Activated CD4-positive, alpha-beta T cell treated with anti-CD3 and anti-CD28 coated beads for 1 hour (primary cell): ENCODE measurements at places on chromosomes 5 and 9.

- DNase-seq, result no peak
Measured at GRCh38 chr9:113579283-113580040, 115.9 kb downstream of the RGS3 start.

GRCh38 chr9:126532489-126532888 is 81.2 kb upstream of the LMX1B start:
- no peak for DNase-seq

GRCh38 chr5:142671801-142672200 is 14.1 kb downstream of the FGF1 start:
- no peak for DNase-seq

DNA sequence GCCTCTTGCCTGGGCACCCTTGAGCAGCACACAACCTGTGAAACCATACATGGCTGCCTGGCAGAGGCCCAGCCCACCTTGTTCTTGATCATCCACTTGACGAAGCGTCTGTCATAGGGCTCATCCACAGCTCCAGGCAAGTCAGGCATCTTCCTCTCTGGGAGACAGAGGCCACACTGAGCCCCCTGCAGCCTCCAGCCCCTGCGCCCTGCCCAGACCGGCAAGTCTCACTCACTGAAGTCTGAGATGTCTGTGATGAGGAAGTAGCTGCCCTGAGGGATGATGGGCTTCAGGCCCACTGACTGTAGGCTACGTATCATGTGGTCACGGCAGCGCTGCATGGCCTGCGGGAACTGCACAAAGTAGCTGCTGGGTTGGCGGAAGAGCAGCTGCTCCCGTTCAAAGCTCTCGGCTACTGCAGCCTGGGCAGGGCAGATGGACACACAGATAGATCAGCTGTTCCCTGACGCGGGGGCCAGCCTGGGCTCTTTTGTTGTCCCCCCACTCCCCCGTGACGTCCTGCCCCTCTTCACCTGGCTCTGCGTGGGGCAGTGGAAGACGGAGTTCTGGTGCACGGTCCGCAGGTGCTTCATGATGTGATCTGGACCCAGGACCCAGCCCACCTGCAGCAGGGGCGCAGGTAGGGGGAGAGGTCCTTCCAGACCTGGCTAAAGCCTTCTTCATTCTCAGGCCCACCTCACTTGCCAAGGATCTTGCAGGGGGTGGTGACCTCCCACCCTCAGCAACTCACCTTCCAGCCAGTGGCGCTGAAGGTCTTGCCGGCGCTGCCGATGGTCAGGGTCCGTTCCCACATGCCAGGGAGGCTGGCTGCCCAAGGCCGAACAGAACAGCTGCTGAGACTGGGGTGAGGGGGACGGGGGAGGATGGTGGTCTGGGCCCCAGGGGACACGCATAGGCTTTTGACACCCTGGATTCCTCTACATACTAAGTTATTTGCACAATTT is 5.9 kb upstream of the SPOUT1 start:
- DNase-seq, result no peak

DNA sequence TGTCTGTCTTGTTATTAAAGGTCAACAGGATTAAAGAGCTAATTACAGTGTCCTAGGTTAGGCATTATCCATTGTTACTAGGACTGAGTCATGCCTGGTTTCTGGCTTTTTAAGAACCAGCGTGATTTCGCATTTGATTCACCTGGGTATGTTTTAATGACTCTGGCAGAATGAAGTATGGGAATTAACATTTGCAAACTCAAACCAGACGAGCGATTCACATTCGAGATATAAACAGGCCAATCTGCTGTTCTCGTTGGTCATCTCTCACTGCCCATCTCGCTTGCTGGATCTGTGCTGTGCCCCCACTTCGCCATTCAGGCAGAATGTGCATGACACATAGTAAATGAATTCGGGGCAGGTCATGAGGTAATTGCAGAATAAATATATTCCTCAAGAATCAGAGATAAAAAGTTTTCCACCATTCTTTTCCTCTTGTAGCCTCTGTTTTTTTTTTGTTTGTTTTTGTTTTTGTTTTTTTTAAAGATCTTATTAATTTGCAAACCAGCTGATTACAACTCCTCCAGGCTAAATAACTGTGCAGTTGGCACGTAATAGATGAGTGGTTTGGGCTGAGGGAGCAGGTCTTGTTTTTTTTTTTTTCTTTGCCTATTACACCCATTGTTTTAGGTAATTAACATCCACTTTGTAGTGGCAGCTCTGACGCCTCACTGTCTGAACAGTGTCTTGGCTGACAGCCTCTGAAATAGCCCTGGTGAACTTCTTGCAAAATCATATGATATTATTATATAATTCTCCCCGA is 313.5 kb upstream of the MSX2 start:
- DNase-seq, result no peak

DNA sequence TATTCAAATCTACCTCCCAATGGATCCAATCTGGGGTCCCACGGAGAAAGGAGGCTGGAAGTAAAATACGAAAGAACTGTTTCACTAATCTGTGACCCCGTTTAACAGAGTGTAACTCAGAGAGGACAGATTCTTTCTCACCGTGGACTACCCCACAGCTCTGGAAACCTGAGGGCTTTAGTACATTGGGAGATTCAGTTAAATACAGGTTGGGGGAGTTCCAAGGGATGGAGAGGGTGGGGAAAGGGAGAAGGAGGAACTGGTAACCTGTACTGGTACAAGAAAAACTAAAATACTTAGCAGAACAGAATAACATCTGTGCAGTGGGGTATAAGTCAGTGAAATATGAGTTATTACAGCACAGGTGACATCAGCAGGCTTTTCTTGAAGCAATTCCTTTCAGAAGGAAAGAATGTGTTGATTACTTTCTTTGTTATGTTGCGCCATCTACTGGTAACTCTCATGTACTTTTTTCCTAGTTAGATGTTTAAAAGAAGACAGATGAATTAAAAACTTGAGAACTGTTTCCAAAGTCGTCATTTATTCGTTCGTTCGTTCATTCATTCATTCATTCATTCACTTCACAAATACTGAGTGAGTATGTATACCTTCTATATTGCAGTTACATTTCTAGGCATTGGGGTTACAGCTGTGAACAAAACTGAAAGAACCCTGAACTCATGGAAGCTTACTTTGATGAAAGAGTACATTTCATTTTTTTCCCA is 30.0 kb upstream of the STOM start:
- DNase-seq, result no peak

DNA sequence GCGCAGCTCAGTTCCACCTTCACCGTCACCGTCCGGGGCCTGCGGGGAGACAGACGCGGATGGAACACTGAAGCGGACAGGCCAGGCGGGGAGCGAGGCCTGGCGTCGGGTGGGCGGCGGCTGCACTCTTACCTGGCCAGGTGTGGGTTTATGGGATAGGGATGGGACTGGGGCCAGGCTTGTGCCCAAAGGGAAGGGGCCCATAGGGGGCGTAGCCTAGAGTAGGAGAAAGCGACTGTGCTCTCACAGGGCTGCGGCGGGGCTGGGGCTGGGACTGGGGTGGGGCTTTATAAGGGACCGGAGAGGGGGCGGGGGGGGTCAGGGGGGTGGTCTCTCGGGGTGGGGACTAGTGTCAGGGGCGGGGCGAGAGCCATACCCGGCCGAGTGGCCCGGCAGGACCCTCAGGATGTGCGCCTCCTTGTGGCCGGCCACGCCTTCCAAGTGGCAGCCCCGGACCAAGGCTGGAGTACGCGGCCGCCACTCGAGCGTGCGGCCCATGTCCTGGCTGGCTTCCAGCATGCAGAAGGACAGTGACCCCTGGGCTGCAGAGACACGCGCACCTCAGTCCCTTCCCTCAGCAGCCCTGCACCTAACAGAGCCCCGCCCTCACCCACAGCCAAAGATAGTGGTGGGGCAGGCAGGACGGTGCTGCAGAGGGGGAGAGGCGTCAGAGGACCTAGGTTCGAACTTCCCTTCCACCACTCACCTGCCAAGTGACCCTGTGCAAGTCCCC is 22.8 kb downstream of the FPGS start:
- DNase-seq, result no peak

GRCh38 chr5:168123631-168124528 is 167.6 kb upstream of the WWC1 start:
- no peak for DNase-seq

GRCh38 chr5:3317051-3317795 is 278.4 kb upstream of the IRX1 start:
- no peak for DNase-seq

DNA sequence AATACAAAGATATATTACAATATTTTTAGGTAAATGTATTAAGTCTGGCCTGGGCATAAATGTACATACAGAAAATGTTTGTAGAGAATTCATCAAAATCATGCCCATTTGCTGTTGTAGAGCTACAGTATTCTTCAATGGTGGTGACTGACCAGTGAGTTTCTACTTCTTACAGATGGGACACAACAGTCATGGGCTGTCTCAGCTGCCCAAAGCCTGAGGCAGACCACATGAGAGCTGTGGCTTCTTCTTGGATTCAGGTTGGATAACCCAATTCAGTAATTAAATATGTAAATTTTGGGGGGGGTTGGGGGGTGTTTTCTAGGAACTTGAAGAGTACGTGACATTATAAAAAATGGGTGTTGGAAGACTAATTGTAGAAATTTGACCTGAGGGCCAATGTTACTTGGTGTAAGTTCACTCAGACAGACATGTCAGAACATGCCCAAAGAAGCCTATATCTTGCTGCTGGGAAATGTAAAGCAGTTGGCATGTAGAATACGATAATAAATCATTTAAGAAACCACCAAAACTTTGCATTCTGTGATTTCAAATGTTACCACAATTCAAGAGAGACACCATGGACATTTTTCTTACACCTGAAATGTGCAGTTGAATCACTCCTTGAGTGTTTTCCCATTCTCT is 17.9 kb downstream of the STARD4 start:
- no peak for DNase-seq

GRCh38 chr5:65213921-65214525 is 267.7 kb downstream of the ADAMTS6 start:
- DNase-seq, result no peak

DNA sequence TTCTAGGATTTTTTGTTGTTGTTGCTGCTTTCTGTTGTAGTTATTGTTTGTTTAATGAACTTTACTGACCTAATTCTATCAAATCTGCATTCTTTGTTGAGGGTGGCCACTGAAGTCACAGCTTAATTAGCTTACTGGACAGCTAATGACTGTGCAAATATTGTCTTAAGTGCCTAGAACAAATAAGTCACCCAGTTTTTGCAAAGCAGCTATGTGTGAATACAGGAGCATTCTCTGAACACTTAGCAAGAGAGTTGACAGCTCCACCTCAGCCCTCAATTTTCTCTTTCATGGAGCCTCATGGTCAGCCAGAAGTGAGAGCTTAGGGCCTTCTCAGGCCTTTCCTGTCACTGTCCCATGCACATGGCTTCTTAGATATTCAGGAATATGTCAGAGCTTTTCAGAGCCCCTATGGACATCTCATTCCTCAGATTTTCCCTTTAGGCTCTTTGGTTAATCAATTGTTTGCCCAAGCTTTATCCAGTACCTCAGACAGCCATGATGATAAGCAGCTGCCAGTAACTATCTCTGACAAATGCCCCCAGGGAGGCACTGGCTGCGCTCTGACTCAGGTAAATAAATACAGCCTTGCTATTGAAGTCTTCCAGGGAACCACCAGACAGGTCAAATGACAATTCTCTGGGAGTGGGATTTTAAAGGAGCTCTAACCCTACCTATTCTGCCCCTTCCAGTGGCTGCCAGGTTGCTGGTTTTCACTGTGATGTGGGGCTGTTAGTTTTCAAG is 241.4 kb upstream of the IL12B start:
- DNase-seq, result no peak

GRCh38 chr5:149549461-149550267 is 1.6 kb downstream of the CSNK1A1 start:
- DNase-seq, result no peak

DNA sequence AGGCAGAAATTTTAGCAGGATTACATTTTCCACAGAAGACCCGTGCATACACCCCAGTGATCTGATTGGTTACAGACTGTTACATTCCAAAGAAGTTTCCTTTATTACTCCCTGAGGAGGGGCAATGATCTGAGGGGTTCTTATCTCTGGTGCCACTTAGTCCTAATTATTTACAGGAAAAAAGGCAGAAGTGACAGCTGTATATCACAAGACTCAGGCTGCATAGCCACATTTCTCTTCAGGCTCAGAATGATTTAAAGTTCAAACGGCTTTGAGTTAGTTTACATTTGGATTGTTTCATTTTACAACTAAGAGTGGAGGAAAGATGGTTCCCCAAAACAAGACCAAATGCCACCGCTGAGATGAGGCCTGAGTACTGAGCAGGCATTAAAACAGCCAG is 17.3 kb downstream of the NAIF1 start:
- DNase-seq, result no peak

DNA sequence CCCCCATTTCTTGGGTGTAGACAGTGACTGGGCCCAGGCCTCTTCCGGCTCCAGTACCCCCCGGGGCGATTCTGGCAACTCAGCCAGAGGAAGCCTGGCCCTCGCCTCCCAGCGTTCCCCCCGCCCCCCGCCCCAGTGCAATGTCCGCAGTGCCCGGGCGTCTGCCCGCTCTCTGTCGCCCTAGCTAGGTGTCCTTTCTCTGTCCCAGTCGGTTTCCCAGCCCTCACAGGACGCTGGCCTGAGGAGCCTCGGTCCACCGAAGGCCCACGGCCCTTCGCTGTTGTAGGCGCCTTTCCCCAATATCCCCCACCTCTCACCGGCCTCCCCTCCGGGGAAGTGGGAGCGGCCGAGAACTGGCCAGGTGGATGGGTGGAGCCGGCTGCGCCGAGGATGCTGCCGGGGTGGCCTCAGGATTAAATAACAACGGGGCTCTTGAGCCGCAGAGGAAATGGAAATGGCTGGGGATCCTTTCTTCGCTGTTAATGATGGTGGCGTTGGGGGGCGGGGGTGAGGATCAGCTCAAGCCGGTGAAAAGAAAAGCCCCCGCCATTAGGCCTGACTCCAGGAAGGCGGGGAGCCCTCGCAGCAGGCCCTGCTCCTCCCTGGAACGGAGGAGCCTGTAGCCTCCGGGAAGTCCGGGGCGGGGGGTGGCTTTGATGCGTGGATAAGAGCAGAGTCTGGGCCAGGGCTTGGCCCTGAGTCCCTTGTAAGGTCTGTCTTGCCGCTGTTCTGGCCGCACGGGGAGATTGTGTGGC is 1.1 kb upstream of the SPRY4 start:
- DNase-seq, result no peak

DNA sequence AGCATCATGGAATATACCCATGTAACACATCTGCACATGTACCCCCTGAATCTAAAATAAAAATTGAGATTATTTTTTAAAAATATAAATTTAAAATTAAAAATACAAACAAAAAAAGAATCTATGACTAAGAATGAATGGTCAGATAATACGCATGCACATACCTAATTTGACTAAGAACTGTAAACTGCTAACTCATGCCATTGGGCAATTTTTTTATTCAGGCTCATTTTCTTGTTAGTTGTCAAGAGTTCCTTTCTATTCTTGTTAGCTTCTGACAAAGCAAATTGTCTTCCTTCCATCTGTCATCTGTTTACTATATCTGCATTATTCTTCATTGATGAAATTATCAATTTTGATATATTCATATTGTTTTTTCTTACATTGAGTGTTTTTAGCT is 69.5 kb upstream of the HAND1 start:
- no peak for DNase-seq

GRCh38 chr9:38352530-38353328 is 39.8 kb upstream of the ALDH1B1 start:
- DNase-seq, result no peak
